Fibroblast of the conjunctiva (primary cell): ENCODE measurements at places on chromosomes 4 and X.
A peak's percentile ranks its signal among the peaks of the same experiment; 100 is the strongest.

GRCh38 chr4:174071595-174071994, 211.9 kb downstream of the FBXO8 start:
- no peak for DNase-seq

DNA sequence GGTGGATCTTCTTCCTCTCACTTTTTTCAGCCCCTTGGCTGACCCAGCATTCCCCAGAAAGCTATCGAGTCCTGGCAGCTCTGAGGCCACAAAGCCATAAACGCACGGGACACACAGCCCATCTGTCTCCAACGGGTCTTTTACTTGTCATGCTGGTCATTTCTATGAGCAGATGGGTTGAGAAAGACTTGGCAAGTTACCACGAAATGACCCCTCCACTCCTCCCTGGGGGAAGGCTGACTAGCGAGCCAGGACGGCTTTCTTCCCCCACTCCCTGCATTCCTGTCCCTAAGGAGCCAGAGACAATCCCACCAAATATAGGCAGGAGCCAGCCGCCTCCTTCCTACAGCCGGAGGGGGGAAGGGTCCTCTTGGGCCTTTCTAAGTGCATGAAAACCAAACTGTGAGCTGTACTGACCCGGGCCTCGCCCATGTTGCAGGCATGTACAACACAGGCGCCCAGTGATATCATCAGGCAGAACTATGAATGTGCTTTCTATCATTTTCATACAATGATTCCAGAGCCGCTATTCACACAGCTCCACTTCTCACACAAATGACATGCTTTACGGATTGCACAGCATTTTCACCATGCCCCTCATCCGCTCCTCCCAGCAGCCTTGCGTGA, 28.6 kb downstream of the AFAP1 start:
- peak; percentile 82 for DNase-seq

DNA sequence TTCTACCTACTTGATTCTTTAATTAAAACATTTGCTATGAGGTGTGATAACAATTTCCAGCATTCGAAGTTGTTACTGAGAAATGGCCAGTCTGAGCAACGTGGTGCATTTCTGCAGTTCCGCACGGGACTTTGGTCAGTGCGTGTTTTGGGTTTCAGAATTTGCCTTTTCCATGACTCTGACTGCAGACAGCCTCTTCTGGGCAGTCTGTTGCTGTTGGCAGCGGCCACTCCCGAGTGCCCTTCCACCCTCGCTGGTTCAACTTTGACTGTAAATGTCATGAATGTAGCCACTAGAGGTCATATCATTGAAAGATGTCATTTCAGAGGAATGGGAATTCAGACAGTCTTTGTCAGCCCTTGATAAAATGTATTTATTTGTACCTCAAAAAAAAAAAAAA, 53.6 kb downstream of the NOP14 start:
- DNase-seq, result no peak

DNA sequence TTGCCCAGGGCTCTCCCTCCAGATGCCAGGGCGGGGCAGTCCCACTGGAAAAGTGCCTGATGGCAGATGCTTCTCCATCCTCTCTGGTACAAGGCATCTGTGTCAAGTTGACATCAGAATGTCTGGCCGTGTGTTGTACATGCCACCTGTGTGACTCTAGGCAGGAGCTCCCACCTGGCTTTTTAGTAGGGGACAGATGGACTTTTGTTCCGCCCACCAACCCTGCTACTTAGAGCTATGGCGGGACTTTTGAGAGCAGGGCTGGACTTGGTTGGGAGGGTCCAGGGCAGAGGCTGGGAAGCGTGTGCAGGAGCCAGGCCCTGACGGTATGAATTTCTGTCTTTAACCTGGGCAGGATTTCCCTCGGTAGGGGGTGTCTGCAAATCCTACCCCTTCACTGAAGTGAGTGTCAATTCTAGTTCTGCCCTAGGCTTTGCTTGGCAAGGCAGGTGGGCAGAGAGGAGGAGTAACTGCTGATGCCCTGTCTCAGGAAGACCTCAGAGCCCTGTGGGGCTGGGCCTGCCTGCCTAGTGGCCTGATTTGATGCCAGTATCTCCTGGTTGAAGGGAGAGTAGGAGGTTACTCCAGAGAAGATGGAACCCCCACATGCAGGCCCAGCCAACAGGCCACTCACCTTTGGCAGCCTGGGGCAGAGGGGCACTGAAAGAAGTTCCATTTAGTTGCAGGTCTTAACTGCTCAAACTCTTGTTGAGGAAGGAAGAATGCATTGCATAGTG, 99.1 kb downstream of the PJA1 start:
- no peak for DNase-seq

DNA sequence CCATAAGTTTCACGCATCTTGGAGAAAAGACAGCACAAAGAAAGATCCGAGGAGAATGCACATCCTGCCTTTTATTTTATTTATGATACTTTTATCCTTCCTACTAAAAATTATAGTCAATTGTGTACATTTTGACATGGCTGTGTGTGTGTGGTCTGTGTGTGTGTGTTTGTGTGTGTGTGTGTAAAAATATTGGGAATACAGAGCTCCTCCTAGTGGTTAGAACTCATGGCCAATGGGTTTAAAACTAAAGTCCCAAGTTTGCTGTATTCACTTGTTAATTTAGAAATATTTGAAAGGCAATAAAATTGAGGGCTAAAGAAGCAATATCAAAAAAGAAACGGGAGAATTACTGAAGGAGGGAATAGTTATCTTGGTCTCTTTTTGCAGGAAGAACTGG, 47.5 kb downstream of the NKX6-1 start:
- no peak for DNase-seq

- DNase-seq, result no peak
These were observed 1059.6 kb downstream of the TECRL start for GRCh38 chr4:63349674-63350025.

DNA sequence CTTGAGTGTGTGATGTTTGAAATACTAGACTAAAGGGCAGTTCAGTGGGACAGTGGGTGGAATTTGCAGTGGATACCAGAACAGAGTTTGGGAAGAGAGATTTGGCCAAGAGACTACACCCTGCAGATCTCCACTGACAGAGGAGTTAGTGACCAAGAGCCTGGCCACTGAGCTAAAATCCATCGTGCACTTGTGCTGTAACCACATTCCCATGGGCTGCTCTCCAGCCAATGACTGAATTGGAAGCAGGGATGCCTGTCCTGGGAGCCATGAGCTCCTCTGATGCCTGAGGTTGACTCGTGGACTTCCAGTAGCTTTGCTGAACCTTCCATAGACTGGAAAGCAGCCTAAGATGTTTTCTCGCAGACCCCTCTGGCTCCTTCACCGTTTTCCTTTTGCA, 296.1 kb downstream of the TRIML1 start:
- no peak for DNase-seq

DNA sequence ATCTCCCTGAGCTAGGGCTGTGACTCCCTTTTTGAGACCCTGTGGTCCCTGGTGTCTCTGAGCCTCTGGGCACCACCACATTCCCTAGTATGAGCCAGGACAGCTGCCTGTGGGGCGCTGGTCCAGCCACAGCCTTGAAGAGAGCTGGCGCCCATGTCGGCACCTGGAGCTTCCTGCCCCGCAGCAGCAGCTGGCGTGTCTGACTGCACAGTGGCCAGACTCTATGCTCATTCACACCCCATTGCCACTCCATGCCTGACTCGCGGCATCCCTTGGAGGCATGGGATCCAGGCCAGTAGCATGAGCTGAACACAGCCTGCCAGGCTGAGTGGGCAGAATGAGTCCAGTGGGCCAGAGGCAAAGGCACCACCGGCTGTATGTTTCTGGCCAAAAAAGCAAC, 8.3 kb upstream of the SPP1 start:
- DNase-seq, result no peak

DNA sequence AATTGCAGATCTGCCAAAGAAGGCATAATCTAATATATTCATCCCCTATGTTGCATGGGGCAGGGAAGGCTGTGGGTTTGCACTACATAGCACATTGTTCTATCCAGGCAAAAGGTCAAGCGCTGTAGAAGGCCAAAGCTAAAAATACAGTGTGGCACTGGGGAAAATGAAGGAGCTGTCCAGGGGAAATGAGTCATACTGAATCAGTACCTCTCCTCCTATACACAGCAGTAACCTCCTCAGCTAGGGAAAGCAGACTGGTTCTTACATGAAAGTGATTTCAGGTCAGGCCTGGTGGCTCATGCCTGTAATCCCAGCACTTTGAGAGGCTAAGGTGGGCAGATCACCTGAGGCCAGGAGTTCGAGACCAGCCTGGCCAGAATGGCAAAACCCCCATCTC, 31.0 kb upstream of the SLC25A4 start:
- peak; percentile 89 for DNase-seq

GRCh38 chr4:102285831-102286230, 59.5 kb downstream of the SLC39A8 start:
- peak; percentile 1 for DNase-seq

DNA sequence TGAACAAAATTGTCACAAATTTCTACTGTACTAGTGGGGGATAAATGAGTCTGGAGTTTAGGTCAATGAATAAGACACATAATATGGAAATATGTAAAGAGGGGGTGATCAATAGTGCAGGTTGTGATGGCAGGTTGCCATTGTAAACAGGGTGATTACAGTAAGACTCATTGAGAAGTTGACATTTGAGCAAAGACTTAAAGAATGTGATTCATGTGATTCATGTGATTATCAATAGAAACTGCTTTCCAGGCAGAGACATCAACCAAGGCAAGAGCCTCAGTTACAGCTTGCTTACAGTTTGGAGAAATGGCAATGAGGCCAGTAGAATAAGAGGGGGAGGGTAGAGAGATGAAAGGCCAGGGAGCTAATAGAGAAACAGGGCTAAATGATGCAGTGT, 45.8 kb upstream of the GIMD1 start:
- DNase-seq, result no peak

DNA sequence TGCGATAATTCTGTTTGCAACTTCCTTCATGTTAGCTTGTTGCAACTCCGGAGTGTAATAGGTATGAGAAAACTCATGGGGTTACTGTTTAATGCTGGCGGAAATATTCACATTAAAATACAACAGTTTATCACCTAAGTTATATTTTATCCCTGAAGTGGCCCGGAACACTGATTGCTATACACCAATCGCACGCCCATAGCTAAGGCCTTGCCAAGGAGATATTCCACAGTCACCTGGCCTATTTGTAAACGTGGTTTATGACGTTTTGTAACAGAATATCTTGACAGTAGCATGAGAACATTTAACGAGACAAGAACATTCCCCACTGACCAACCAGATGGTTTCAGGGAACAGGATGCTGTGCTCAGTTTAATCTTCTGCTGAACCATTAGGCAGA, 23.2 kb upstream of the FAM90A26 start:
- no peak for DNase-seq

- DNase-seq, result no peak
These were observed 774 bp downstream of the FAM193A start for GRCh38 chr4:2537011-2537830.

- no peak for DNase-seq
These were observed 112.0 kb upstream of the PABPC4L start for GRCh38 chr4:134313591-134313990.

DNA sequence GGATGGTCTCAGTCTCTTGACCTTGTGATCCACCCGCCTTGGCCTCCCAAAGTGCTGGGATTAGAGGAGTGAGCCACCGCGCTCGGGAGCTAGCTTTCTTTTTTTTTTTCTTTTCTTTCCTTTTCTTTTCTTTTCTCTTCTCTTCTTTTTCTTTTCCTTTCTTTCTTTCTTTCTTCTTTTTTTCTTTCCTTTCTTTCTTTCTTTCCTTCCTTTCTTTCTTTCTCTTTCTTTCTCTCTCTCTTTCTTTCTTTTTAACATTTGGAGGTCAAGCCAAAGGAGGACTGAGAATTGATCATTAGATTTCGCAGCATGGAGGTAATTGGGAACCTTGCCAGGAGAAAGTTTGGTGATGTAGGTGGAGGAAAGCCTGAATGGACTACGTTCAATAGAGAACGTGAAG, 67.4 kb downstream of the LARP7 start:
- DNase-seq, result no peak

GRCh38 chrX:71609095-71609750, 9.1 kb downstream of the CXCR3 start:
- no peak for DNase-seq

DNA sequence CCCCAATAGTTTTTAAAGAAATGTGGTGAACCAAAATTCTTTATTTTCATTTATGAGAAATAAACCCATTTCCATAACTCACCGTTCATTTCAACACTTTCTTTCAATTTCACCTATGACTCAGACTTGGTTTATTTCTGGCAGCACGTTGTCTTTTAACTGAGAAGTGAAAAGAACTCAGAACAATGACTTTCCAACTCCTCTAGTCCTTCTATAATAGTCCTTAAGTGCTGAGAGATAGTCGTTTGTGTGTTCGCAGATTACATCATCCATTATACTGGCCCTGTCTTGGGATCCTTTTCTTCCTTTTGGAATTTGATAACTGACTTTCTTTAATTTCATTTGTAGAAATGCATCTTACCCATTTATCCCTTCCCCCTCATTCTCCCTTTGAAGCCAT, 113.6 kb downstream of the GLUD2 start:
- DNase-seq, result no peak

- DNase-seq, result no peak
These were observed 57.5 kb upstream of the EGFL6 start for GRCh38 chrX:13511944-13512330.

GRCh38 chrX:104113222-104113965, 1.1 kb downstream of the ZCCHC18 start:
- DNase-seq, result no peak

DNA sequence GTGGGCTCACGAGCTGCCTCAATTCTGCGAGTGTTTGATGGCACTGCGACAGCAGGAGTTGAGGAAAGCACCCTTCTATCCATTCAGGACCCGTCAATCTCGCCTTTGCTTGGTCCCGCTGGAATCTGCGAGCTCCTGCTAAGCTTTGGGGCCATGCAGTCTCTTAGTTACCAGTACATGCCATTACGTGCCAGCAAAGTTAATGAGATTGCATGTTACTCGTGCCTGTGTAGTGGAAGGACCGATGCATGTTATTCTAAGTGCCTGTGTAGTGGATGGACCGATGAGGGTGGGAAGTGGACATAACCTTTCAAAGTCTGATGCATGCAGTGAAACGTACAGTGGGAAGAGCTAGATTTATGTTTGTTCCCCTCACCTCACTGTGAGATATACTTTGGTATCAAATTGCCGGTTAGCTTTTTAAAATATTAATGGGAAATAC, 569 bp downstream of the RPS3A start:
- DNase-seq, result peak; percentile 17
